ENCODE measurements at places on chromosomes 2 and 18.

DNA sequence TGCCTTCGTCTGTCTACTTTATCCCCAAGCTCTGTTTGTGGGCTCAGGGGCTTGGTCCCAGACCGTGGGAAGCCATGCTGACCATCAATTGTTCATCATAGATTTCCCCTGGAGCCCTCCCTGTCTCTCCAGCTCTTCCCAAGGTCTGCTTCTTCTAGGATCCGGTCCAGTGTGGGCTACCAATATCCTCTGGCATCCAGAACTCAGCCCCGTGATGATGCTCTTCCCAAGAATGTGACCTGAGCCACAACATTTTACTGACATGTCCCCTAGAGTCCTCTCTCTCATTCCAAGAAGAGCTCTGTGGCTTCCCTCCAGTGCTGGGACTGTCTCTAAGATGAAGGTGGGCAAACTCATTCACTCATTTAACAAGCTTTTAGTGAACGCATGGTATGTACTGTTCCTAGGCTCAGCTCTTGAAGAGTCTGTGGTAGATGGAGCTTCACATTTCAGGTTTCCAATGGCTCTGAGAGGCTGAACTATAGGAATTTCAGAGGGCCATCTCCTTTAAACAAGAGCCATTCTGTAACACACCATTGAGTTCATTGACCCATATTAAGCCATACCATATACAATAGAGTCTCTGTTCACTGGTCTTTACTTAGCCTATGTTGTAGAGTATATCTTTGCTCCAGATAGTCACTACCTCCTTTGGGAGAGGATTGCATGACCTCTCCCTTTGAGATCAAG, 142.0 kb upstream of the APCDD1 start:
- no peak for DNase-seq

GRCh38 chr2:105081006-105081601, 43.2 kb downstream of the MRPS9 start:
- DNase-seq = no peak

- DNase-seq = no peak
Measured at GRCh38 chr2:28594000-28594331, 98.1 kb downstream of the PLB1 start.

DNA sequence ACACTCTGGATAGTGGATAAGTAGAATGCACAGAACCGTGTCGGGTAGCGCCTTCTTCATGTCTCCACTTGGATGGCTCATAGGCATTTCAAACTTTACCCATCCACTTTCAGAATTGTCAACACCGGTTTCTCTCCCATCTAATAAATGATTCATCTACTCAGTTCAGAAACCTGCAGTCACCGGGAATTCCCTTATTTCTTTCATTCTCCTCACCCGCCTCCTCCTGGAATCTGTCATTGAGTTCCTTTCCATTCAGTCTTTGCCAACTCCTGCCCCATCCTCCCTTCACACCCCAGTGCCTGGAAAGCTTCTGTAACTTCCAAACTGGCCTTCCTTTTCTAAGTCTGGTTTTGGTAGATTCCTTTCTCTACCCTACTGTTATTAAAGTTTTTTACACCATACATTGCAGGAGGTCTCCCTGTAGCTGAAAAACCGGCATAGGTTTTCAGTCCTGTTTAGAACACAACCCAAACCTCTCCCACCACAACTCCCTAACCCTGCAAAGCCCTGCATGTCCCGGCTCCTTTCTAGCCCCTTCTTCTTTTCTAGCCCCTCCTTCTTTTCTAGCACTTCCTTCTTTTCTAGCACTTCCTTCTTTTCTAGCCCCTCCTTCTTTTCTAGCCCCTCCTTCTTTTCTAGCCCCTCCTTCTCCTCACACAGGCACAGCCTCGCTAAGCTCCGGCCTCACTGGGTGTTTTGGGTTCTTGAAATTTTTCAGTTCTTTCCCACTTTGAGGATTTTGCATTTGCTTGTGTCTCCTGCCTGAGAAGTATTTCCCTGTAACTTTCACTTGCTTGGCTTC, 133.9 kb upstream of the KLHL14 start:
- no peak for DNase-seq

- DNase-seq = no peak
Measured at GRCh38 chr2:28336264-28336980, 56.2 kb upstream of the FOSL2 start.

DNA sequence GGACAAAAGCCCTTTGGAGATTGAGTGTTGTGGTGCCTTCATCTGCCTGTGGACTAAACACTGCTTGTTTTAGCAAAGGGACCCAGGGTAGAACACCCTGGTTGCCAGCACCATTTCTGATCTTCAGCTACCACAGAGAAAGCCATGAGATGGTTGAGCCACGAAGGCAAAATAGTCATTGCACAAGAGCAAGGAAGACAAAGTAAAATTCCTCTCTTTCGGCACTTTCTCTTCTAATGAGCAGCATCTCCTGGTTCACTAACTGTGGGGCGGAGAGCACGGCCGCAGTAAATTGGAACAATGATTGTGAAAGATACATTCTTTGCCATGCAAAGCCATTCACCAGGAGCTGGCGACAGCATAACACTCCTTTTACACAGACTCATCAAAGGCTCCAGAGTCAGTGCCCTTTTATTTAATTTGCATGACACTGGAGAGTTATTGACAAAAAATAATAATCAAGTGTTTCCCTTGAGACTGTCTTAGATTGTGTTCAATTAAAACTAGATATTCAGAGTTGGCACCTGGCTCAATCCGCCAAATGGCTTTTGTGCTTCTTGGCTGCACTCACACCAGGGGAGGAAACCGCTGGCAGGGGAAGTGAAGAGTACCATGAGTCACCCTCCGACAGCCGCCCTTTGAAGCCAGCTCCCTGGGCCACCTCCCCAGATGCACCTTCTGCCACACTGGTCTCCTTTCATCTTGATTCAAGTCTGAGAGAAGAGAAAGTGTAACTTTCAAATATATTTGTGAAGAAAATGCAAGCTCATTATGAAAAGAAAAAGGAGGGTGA, 100.5 kb upstream of the MEIS1 start:
- no peak for DNase-seq

- DNase-seq = peak; percentile 67
Measured at GRCh38 chr2:97011977-97012569, 25.7 kb upstream of the FAM178B start.

GRCh38 chr2:219099329-219099728, 38.6 kb upstream of the IHH start:
- DNase-seq = peak; percentile 27

- DNase-seq = no peak
Measured at GRCh38 chr2:5926871-5927512, 234.8 kb downstream of the SOX11 start.

DNA sequence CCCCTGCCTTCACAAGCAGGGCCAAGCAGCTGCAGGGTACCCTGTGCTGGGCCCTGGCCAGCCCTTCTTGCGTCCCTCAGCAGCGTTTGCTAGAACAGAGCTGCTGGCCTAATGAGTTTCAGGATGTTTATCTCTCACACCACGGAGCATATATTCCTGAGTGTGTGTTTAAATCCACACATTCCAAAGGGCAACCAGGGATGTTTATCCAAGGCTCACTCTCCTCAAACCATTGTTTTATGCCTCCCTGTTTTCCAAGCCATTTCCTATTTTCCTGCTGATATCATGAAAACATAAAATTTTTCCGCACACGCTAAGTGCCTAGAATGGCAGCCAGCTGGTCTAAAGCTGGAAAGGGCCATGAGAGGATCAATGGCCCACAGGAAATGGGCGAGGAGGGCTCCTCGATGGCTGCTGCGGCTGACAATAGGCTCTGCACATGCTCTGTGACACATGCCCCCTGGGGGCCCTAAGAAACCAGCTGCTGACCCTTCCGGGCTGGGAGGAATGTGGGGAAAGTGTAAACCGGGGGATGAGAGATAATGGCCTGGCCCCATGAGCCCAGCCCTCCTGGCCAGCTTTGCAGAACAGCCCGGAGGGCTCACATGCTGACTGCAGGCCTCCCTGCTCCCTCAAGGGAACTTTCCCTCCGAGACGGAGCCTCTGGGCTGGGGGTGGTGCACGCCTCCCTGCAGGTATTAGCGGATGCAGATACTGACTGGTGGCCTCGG, 194.0 kb downstream of the NDUFA10 start:
- DNase-seq = no peak

DNA sequence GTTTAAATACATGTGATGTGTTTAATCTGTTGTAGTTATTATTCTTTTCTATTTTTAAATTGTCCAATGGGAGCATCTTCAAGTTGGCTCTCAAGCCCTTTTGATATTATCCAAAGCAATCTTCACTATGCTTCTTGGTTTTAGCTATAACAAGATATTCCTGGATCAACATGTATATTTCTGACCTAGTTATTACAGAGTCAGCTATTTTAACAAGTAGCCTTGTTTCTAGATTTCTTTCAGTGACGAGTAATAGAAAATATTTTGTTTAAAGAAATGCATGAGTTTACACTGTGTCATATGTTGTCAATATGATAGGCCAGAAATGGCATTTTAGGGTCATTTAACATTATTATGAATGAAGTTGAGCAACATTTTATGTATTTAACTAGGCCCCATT, 421.8 kb upstream of the MAP2 start:
- no peak for DNase-seq

DNA sequence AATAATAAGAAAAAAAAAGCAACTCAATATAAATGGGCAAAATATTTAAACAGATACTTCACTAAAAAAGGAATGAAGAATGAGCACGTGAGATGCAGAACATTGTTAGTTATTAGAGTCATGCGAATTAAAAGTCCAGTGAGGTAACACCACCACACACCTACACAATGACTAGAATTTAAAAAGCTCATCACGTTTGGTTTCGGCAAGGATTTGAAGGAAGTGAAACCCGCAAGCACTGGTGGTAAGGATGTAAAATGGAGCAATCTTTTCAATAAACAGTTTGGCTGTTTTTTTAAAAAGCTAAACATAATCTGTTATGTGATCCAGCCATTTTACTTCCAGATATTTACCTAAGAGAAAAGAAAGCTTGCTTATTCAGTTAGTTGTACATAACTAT, 1181.6 kb upstream of the CELF4 start:
- no peak for DNase-seq

- peak; percentile 90 for DNase-seq
Measured at GRCh38 chr2:226446406-226447001, 353.1 kb downstream of the IRS1 start.

GRCh38 chr18:26656944-26657536, 108.7 kb upstream of the KCTD1 start:
- peak; percentile 61 for DNase-seq

DNA sequence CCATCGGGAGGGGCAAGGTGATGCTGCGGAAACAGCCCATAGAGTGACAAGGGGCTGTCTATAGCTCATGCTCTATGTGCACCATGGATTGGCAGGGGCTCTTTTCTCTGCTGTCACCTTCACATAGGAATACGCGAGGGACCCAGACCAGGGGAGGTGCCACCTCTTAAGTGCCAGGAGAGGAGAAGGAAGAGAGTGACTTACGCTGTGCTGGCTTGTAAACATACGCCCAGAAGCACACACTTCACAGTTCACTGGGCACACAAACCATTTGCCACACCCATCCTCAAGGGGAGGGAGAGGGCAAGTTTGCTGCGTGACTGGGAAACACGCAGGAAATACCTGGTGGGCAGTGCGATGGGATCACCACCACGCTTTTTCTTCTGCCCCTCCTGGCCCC, 65.1 kb upstream of the GPR45 start:
- DNase-seq = no peak

GRCh38 chr2:136175868-136176267, 57.9 kb upstream of the CXCR4 start:
- no peak for DNase-seq

- no peak for DNase-seq
Measured at GRCh38 chr2:17191223-17191622, 327.0 kb downstream of the RAD51AP2 start.

DNA sequence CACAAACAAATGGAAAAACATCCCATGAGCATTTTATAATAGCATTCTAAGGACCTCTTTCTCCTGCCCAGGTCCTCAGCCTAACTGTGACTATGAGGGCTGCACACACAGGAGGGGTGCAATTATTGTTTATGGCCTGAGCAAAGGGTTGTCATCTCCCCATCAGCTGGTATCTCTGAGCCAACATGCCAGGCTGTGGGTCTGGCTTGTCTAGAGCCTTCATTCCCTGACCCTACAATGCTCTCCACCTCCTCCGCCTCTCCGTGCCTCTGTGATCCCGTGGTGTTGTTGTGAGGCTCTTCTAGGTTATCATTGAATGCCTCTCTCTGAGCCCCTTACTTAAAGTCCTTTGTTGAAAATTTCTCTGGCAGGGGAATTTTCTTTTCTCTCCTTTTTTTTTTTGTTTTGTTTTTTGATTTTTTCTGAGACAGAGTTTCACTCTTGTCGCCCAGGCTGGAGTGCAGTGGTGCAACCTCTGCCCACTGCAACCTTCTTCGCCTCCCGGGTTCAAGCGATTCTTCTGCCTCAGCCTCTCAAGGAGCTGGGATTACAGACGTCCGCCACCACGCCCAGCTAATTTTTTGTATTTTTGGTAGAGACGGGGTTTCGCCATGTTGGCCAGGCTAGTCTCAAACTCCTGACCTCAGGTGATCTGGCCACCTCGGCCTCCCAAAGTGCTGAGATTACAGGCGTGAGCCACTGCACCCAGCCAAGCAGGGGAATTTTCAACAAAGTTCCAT, 126.4 kb downstream of the SMAD7 start:
- no peak for DNase-seq

Measured in fibroblast of gingiva (primary cell).